Naive B cell (primary cell): ENCODE measurements at places on chromosomes 1 and 21.

DNA sequence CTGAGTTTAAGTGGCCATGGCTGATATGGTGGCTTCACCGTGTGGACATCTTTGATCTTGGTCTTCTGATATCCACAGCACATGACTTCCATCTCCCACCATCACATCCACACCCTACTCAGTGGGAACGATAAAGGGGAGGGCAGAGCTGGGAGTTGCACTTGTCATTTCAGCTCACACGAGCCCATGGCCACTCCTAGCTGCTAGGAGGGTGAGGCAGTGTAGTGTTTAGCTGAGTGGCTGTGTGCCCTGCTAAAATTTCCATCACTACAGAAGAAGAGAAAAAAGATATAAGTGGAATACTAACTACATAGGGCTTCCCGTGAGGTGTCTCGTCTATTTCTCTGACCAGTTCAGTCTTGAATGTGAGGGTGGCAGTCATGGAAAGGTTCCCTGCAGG is 123.3 kb upstream of the EDN2 start:
- H3K27ac ChIP-seq, result peak overlapping the region; percentile 64
- peaks cover 10% of the 10 kb centered on the region for H3K4me1 ChIP-seq
- H3K27me3 ChIP-seq, result no peaks in the 10 kb centered on the region

DNA sequence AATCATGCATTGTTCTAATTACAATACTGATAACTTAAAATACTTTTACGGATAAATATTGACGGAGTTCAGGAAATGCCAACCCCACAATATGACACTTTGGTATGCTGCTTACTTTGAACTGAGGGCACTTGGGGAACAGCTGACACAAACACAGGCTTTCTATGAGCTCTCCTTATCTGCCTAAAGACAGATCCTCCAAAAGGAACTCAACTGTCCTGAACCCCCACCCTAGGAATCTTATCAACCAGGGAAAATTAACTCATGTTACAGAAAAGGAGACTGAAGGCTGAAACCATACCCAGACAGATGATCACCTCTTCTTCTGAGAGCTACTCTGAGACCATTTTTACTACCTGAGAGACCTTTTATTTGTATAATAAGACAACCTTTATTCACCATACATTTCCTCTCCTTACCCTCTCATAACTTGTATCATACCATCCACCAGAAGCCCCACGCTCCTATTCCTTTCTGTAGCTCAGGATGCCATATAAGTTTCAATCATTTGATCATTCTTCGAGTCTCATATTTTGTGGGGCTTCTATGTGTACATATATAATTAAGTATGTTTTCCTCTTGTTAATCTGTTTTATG is 239.5 kb downstream of the FAF1 start:
- no peak overlapping the region for H3K4me3 ChIP-seq
- no peak overlapping the region for H3K27ac ChIP-seq
- H3K27me3 ChIP-seq, result no peaks in the 10 kb centered on the region
- H3K36me3 ChIP-seq, result peaks cover 11% of the 10 kb centered on the region
- H3K4me1 ChIP-seq, result peaks cover 34% of the 10 kb centered on the region
- no peak for DNase-seq

DNA sequence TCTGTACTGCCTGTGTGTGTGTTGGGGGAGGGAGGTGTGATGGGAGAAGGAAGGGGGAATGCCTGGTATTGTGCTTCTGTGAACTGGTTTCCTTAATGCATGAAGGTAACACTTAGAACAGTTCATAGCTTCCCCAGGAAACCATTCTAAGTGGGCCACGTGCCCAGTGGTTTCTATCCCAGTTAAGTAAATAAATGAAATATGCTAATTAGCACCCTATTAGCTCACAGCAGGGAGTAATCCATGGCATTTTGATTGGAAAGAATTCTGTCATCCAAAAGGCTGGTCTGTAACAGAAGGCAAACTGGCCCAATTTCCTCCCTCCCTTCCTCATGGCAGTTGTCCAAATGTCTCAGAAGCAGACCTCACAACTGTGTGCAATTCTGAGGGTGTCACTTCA is 199.3 kb downstream of the TTLL7 start:
- no peaks in the 10 kb centered on the region for H3K4me1 ChIP-seq
- H3K27me3 ChIP-seq, result no peaks in the 10 kb centered on the region
- no peak for DNase-seq
- H3K27ac ChIP-seq, result no peak overlapping the region
- H3K36me3 ChIP-seq, result no peaks in the 10 kb centered on the region

- H3K27me3 ChIP-seq, result no peaks in the 10 kb centered on the region
- no peak overlapping the region for H3K4me3 ChIP-seq
- H3K27ac ChIP-seq, result no peak overlapping the region
These were observed 26.0 kb downstream of the TRAPPC10 start for GRCh38 chr21:44038063-44038462.

- H3K4me1 ChIP-seq, result no peaks in the 10 kb centered on the region
- H3K27me3 ChIP-seq, result no peaks in the 10 kb centered on the region
- H3K36me3 ChIP-seq, result no peaks in the 10 kb centered on the region
- no peak overlapping the region for H3K4me3 ChIP-seq
- DNase-seq, result no peak
These were observed 65.3 kb downstream of the ZNF697 start for GRCh38 chr1:119582801-119583200.

DNA sequence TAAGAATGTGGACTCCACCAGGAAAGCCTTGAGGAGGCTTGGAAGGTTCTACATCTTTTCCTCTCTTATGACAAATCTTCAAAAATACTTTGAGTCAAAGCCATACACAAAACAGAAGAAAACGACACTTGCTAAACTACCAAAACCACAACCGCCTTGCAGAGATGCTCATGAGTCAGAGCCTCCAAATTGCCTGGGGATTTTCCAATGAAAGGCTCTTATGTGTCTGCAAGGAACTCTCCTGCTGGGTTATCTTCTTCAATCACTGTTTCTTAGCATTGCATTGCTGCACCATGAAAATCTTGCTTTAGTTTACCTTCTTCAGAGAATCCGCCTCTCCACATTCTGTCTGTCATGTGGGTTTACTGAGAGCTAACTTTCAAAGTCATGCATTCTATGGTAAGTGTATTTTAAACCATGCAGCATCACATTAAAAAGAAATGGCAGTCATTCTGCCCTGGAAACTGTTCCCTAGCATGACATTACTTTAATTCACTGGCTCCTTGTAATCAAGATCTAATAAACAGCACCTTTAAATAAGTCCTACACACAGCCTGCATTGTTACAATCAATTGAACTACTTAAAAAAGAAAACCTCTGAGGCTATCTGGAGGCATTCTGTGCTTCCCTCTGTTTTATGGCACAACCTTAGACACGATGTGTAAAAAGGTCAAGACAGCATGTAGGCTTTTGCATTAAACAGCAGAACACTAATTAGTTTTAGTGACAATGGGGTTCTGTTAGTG is 210.0 kb upstream of the FOXD3 start:
- no peak for DNase-seq
- no peaks in the 10 kb centered on the region for H3K4me1 ChIP-seq
- H3K27ac ChIP-seq, result no peak overlapping the region
- H3K36me3 ChIP-seq, result no peaks in the 10 kb centered on the region
- no peak overlapping the region for H3K4me3 ChIP-seq

DNA sequence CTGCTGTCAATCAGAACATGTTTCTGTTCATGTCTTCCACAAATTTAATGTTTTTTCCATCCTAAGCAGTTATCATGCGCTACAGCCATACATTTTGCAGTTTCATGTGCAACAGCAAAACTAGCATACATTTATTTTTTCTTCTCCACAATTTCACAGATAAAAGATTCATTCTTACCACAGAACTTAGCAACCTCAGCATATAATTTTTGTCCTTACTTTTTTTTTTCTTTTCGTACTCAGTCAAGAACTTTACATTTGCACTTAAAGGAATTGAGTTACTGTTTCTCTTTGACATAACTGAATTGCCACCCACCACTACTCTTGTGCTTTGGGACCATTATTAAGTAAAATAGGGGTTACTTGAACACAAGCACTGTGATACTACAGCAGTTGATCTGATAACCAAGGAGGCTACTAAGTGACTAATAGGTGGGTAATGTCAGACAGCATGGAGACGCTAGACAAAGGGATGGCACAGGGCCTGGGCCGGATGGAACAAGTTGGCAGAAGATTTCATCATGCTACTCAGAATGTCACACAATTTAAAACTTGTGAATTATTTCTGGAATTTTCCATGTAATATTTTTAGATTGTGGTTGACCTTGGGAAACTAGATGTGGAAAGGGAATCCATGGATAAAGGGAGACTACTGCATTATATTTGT is 50.2 kb upstream of the LHX8 start:
- DNase-seq, result no peak
- no peak overlapping the region for H3K4me3 ChIP-seq
- H3K36me3 ChIP-seq, result no peaks in the 10 kb centered on the region

DNA sequence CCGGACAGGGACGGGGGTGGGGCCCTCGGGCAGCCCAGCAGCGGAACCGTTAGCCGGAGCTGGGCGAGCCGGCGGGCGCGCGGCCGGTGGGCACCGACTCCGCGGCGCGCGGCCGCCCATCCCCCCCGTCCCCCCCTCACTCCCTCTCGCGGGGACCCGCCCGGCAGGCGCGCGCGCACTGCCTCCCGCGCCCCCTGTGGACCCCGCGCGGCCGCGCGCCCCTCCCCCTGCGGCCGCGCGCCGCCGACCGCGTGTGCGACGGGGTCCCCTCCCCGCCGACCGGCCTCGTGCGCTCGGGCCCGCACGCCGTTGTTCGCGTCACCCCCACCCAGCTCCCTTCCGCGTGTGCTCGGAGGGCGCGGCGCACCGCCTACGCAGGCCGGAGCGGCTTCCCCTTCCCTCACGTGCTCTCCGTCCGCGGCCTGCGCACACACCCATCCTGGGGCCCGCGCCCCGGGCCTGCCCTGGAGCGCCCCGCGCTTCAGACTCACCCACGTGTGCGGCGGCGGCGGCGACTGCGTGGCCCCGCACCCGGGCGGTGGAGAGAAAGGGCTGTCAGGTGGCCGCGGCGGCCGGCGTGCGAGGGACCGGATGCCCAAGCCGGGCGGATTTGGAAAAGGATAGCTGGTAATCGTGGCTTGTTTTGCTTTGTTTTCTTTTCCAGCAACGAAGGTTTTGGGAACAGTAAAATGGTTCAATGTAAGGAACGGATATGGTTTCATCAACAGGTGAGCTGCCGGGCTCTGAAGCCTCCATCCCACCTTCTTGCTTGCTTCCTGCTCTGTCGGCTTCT is 717 bp downstream of the YBX1 start:
- H3K4me1 ChIP-seq, result peaks cover 36% of the 10 kb centered on the region
- peaks cover 15% of the 10 kb centered on the region for H3K36me3 ChIP-seq
- peak; percentile 85 for DNase-seq
- peak overlapping the region; percentile 97 for H3K27ac ChIP-seq
- H3K27me3 ChIP-seq, result no peaks in the 10 kb centered on the region
- peak overlapping the region; percentile 92 for H3K4me3 ChIP-seq

- no peak for DNase-seq
- no peaks in the 10 kb centered on the region for H3K27me3 ChIP-seq
- H3K4me1 ChIP-seq, result no peaks in the 10 kb centered on the region
- no peak overlapping the region for H3K27ac ChIP-seq
These were observed 70.0 kb upstream of the FMN2 start for GRCh38 chr1:240021709-240022108.

DNA sequence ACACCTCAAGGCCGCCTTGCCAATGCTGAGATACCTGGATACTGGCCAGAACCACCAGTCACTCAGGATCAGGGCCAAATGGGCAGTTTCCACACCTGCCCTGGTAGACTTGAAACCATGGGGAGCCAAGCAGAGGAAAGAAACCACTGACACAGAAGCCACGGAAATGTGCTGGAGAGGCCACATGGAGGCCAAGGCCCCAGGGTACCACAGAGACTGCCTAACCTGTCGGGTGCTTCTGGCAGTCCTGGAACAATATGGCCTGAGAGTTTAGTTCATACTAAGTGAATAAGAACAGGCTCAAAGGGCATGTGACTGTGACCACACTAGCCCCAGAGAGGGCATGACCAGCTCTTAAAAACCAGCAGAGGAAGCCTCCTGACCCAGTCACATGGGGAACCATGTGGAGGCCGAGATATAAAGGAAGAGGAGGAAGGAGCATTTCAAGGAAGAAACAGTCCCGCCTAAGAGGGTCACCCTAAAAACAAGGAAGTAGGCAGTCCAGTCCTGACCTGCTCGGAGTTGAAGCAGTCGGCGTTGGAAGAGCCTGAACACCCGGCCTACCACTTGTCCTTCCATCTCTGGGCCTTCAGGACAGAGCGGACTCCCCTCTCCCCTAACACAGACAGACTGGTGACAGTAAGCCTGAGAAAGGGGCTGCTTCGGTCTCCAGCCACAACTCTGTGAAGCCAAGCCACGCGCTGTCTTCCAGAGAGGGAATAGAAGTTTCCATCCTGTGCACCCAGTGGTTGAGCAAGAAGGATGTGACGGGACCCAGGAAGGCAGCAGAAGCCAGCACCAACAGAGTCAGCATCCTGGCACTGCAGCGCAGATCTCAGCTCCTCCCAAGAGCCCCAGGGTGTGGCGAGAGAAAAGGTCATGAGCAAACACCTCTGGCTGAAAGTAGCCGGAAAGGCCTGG is at the start of gene DENND2D:
TSS of gene DENND2D (minus strand) at position 766 of the 921 bp plus-strand sequence. CDS start at position 579, 187 bp downstream.
- DNase-seq, result no peak
- peaks cover 90% of the 10 kb centered on the region for H3K4me1 ChIP-seq
- H3K27me3 ChIP-seq, result no peaks in the 10 kb centered on the region
- peak within 1 kb of the TSS; percentile 96 for H3K27ac ChIP-seq

GRCh38 chr1:8294170-8294697 is 23.7 kb upstream of the SLC45A1 start:
- DNase-seq, result no peak
- H3K36me3 ChIP-seq, result no peaks in the 10 kb centered on the region
- H3K4me1 ChIP-seq, result no peaks in the 10 kb centered on the region
- H3K27me3 ChIP-seq, result peaks cover 11% of the 10 kb centered on the region
- no peak overlapping the region for H3K4me3 ChIP-seq

GRCh38 chr1:115781343-115781742 is 12.8 kb upstream of the CASQ2 start:
- no peaks in the 10 kb centered on the region for H3K36me3 ChIP-seq
- H3K27ac ChIP-seq, result no peak overlapping the region
- H3K4me3 ChIP-seq, result no peak overlapping the region
- no peaks in the 10 kb centered on the region for H3K4me1 ChIP-seq

- DNase-seq, result no peak
- no peak overlapping the region for H3K4me3 ChIP-seq
- H3K27ac ChIP-seq, result no peak overlapping the region
- peaks cover 3% of the 10 kb centered on the region for H3K27me3 ChIP-seq
These were observed 132.5 kb downstream of the RNF220 start for GRCh38 chr1:44537538-44537937.

GRCh38 chr1:215539803-215540570 is 27.1 kb upstream of the KCTD3 start:
- H3K4me3 ChIP-seq, result no peak overlapping the region
- no peak overlapping the region for H3K27ac ChIP-seq
- no peaks in the 10 kb centered on the region for H3K36me3 ChIP-seq
- no peak for DNase-seq
- H3K27me3 ChIP-seq, result peaks cover 8% of the 10 kb centered on the region

DNA sequence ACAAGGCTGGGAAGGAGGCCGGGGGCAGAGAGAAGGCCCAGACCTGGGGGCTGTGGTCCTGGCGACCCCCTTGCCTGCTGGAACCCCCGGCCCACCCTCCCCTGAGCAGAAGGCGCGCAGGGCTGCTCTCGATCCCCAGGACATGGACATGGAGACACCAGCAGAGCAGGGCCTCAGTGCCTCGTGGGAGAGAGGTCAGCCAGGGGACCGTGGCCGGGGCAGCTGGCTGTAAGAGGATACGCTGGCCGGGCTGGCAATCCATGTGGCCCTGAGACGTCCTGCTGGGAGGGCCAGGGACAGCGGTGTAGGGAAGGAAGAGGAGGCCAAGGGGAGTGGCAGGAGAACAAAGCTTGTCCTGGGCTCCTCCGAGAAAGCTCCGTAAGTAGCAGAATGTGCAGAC is 132.2 kb downstream of the CASZ1 start:
- H3K4me3 ChIP-seq, result no peak overlapping the region
- H3K4me1 ChIP-seq, result no peaks in the 10 kb centered on the region
- no peaks in the 10 kb centered on the region for H3K36me3 ChIP-seq
- no peaks in the 10 kb centered on the region for H3K27me3 ChIP-seq
- H3K27ac ChIP-seq, result no peak overlapping the region
- DNase-seq, result no peak
